GM12878 (cell line): ENCODE measurements at places on chromosomes 7 and 10. TPM values are rescaled to one million over a fixed set of nuclear protein-coding genes. Genes with fewer than 3 reads are reported as not detected.

SRRM3 gene
- 0.15 and 0.19 TPM in 2 replicates for total RNA-seq

HGF gene
- 1.2 and 1.5 TPM in 2 replicates for total RNA-seq

FEZF1 gene
- total RNA-seq = not detected in 2 replicates

MSMB gene
- total RNA-seq = not detected in 2 replicates

GRCh38 chr7:141956084-141956483 is 9.3 kb upstream of the CLEC5A start:
- no peak overlapping the region for H3K4me3 ChIP-seq
- no peaks in the 10 kb centered on the region for H3K4me1 ChIP-seq
- H3K27ac ChIP-seq = no peak overlapping the region
- H3K36me3 ChIP-seq = no peaks in the 10 kb centered on the region
- no peaks in the 10 kb centered on the region for H3K27me3 ChIP-seq
- DNase-seq = no peak

DNA sequence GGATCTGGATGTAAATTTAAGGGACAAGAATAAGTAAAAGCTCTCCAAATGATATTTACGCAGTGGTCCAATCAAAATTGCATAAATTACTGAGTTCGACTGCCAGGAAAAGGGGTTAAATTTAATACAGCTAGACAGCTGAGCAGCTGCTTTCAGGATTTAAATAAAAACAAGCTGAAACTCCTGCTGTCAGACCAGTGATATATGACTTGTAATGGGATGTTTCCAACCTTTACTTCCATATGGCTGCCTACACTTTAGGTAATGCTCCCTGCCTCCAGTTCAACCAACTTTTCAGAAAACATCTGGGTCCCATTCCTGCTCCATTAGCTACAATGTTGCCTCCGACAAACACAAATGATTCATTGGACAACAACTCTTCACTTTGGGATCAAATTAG is 326.3 kb upstream of the DGKB start:
- no peak for DNase-seq
- no peak overlapping the region for H3K4me3 ChIP-seq
- no peaks in the 10 kb centered on the region for H3K4me1 ChIP-seq
- no peak overlapping the region for H3K27ac ChIP-seq
- H3K27me3 ChIP-seq = no peaks in the 10 kb centered on the region

- DNase-seq = no peak
- H3K27ac ChIP-seq = no peak overlapping the region
- H3K4me3 ChIP-seq = peak overlapping the region; percentile 70
- no peaks in the 10 kb centered on the region for H3K36me3 ChIP-seq
- no peaks in the 10 kb centered on the region for H3K27me3 ChIP-seq
- H3K4me1 ChIP-seq = peaks cover 11% of the 10 kb centered on the region
Observed at GRCh38 chr10:31930023-31930751, 1.6 kb upstream of the ARHGAP12 start.

- H3K36me3 ChIP-seq = no peaks in the 10 kb centered on the region
- H3K4me1 ChIP-seq = peaks cover 26% of the 10 kb centered on the region
- no peak overlapping the region for H3K27ac ChIP-seq
- no peak overlapping the region for H3K4me3 ChIP-seq
- DNase-seq = no peak
Observed at GRCh38 chr10:6351495-6351894, 148.8 kb downstream of the PFKFB3 start.

GRCh38 chr7:726854-727103 is 280 bp downstream of the DNAAF5 start:
- peak overlapping the region; percentile 83 for H3K27ac ChIP-seq

DNA sequence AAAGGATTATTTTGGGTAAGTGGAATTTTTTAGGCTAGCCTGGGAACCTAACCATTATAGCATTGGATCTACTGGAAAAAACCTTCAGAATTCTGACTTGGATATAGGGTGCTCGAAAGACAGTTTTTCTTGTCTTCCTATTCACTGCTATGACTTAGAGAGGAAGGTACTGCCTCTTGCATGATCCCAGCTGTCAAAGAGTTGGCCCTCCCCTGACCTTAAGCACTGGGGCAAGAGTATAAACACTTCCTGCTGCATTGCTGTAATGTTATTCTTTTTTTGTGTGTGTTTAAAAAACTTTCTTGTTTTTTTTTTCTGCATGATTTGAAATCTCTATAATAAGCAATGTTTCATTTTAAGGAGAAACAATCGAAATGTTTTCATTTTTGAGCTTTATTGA is 113.0 kb downstream of the LRMDA start:
- H3K27me3 ChIP-seq = no peaks in the 10 kb centered on the region; the same call in 1 of the 2 replicates
- no peak for DNase-seq
- no peak overlapping the region for H3K4me3 ChIP-seq
- no peaks in the 10 kb centered on the region for H3K36me3 ChIP-seq
- no peak overlapping the region for H3K27ac ChIP-seq

DNA sequence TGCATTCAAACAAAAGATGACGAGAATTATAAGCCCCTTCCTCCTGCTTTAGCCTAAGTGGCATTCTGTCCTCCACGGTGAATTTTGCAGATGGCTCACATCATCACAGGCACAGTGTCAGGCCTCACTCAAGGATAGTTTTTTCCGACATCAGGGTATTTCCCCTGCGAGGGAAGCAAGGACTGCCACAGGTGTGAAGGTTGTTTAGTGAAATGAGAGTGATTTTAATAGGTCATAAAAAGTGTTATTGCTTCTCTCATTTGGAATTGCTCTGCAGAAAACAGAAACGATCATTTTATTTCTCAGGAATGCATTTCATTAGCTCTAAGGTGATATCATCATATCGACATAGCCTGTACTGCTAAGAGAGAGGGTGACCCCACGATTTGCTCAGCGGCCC is 128.7 kb upstream of the LANCL2 start:
- H3K4me3 ChIP-seq = no peak overlapping the region
- no peaks in the 10 kb centered on the region for H3K36me3 ChIP-seq
- H3K4me1 ChIP-seq = no peaks in the 10 kb centered on the region
- H3K27me3 ChIP-seq = peaks cover 2% of the 10 kb centered on the region; the same call in 1 of the 2 replicates
- DNase-seq = no peak

DNA sequence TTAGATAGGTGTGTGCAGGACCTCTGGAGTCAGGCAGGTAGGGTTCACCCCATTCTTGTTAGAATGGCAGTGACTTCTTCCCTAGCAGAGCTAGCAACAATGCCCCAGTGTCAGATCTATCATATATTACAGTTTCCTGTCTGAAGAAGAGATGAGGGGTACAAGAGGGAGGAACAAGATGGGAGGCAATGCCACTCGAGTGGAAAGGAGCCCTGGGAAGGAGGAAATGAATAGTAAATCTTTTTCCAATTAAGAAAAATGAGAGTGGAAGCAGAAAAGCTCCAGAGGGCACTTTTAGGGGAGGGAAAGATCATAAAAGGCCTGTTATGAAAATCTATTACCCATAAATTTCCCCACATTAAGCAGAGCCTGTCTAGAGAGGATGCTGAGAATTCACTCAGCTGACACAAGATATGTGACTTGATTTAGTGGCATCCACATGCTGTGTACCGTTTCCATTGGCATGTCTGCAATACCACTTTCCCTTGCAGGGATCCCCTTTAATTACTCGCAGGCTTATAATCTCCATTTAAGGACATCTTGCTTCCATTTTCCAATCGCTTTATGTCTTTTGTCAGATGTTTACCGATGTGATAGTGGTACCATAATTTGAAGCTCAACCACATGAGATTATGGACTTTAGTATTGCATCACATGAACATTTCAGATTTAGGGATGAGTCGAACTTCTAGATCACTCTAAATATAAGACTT is 70.0 kb upstream of the AGBL3 start:
- H3K4me3 ChIP-seq = no peak overlapping the region
- no peaks in the 10 kb centered on the region for H3K27me3 ChIP-seq
- peaks cover 11% of the 10 kb centered on the region; the same call in 1 of the 2 replicates for H3K4me1 ChIP-seq
- no peak overlapping the region for H3K27ac ChIP-seq
- DNase-seq = no peak

DNA sequence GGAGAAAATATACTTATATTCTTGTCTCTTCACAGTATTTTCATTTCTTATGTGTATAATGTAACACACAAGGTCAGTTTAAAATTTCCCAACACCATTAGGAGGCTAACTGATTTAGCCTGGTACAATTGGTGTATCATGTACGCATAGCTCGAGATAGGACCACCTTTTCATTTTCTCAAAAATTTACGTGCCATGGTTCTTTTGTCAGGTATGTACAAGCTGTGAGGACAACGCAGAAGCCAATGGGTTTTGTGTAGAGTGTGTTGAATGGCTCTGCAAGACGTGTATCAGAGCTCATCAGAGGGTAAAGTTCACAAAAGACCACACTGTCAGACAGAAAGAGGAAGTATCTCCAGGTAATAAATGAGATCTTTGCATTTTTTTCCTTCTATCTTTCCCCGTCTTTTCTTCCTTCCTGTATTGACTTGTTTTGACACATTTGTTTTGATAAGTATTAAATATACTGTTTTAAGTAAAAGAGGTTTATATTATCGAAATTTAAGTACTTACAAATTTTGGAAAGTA is 55.0 kb downstream of the TRIM24 start:
- H3K4me1 ChIP-seq = no peaks in the 10 kb centered on the region
- H3K27me3 ChIP-seq = no peaks in the 10 kb centered on the region
- DNase-seq = no peak
- no peak overlapping the region for H3K4me3 ChIP-seq
- peaks cover 11% of the 10 kb centered on the region for H3K36me3 ChIP-seq
- no peak overlapping the region for H3K27ac ChIP-seq

- DNase-seq = no peak
- H3K4me3 ChIP-seq = peak overlapping the region; percentile 37; the same call in 1 of the 2 replicates
- no peaks in the 10 kb centered on the region for H3K27me3 ChIP-seq
- no peaks in the 10 kb centered on the region for H3K36me3 ChIP-seq
- H3K27ac ChIP-seq = peak overlapping the region; percentile 70
- peaks cover 37% of the 10 kb centered on the region for H3K4me1 ChIP-seq
Observed at GRCh38 chr10:45353186-45353585, 20.8 kb upstream of the ALOX5 start.

DNA sequence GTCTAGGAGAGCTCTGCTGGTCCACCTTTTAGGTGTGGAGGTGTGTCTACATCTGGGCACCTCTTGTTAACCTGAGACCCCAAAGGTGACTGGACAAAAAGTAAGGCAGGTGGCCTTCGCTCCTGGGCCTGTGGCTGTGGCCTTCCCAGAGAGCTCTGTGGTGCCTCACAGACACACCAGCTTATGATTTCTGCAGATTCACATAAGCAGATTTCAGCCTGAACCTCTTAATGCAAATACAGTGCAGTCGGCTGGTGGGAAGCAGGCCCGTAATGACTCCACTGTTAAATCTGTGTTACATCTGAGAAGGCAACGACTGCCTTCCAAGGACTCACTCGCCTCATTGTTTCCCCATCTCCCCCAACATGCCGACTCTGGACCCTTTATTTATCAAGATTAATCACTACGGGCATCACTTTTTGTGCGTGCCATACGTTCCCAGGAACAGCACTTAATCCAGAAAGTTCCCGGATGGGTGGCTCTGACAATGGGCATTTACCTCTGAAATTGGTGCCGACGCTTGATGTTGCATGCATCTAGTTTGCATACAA is 119.8 kb downstream of the EBF3 start:
- no peak overlapping the region for H3K27ac ChIP-seq
- no peak overlapping the region for H3K4me3 ChIP-seq
- H3K27me3 ChIP-seq = no peaks in the 10 kb centered on the region
- H3K36me3 ChIP-seq = no peaks in the 10 kb centered on the region

- H3K4me3 ChIP-seq = no peak overlapping the region
- H3K36me3 ChIP-seq = no peaks in the 10 kb centered on the region
- H3K27me3 ChIP-seq = no peaks in the 10 kb centered on the region
- DNase-seq = no peak
- no peak overlapping the region for H3K27ac ChIP-seq
Observed at GRCh38 chr7:14748461-14748860, 154.1 kb downstream of the DGKB start.

GRCh38 chr7:1446620-1447032 is 12.6 kb downstream of the MICALL2 start:
- no peaks in the 10 kb centered on the region for H3K36me3 ChIP-seq
- no peaks in the 10 kb centered on the region for H3K4me1 ChIP-seq
- H3K4me3 ChIP-seq = no peak overlapping the region
- H3K27ac ChIP-seq = no peak overlapping the region
- DNase-seq = no peak
- no peaks in the 10 kb centered on the region for H3K27me3 ChIP-seq

- no peak overlapping the region for H3K4me3 ChIP-seq
- H3K36me3 ChIP-seq = no peaks in the 10 kb centered on the region
- H3K4me1 ChIP-seq = no peaks in the 10 kb centered on the region
- H3K27ac ChIP-seq = no peak overlapping the region
Observed at GRCh38 chr10:113320211-113320610, 232.6 kb upstream of the HABP2 start.

- H3K36me3 ChIP-seq = no peaks in the 10 kb centered on the region
- no peak overlapping the region for H3K4me3 ChIP-seq
- no peak overlapping the region for H3K27ac ChIP-seq
- peaks cover 25% of the 10 kb centered on the region for H3K4me1 ChIP-seq
- no peaks in the 10 kb centered on the region for H3K27me3 ChIP-seq
- no peak for DNase-seq
Observed at GRCh38 chr10:101895781-101896180, 52.2 kb upstream of the KCNIP2 start.

GRCh38 chr10:110017907-110018306 is 10.1 kb downstream of the ADD3 start:
- H3K4me3 ChIP-seq = no peak overlapping the region
- H3K36me3 ChIP-seq = no peaks in the 10 kb centered on the region
- H3K27me3 ChIP-seq = no peaks in the 10 kb centered on the region
- peaks cover 15% of the 10 kb centered on the region for H3K4me1 ChIP-seq
- no peak overlapping the region for H3K27ac ChIP-seq

- H3K4me3 ChIP-seq = no peak overlapping the region
- H3K36me3 ChIP-seq = peaks cover 11% of the 10 kb centered on the region
- no peaks in the 10 kb centered on the region for H3K27me3 ChIP-seq
- H3K4me1 ChIP-seq = peaks cover 14% of the 10 kb centered on the region
Observed at GRCh38 chr7:26346611-26347203, 55.0 kb downstream of the SNX10 start.

DNA sequence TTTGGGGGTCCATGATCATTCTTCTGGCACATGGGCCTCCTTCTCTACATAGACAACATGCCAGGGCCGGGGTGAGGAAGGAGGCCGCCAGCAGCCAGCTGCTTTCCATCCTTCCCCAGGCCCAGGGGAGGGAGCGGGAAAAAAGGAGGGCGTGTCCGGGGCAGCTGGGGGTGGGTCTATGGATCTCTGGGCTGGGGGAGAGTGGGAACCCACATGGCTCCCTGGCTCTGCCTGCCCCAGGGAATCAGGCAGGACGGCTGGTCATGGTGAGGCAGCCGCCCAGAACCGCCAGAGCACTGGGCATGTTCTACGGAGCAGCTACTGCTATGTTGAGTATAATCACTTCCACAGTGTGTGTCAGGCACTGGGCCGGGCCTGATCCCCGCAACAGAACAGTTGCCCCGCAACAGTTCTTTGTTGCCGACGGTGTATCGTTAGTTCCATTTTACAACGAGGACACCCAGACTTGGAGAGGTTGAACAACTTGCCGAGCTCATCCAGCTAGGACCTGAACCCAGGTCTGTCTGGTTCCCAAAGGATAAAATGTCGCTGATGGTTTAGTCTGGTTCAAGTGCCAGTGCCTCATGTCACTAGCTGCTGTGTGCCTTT is 6.4 kb upstream of the IRF5 start:
- no peaks in the 10 kb centered on the region for H3K27me3 ChIP-seq
- DNase-seq = no peak
- H3K4me3 ChIP-seq = no peak overlapping the region
- peaks cover 36% of the 10 kb centered on the region for H3K4me1 ChIP-seq
